ENCODE measurements at places on chromosomes 16 and 17. TPM values are rescaled to one million over a fixed set of nuclear protein-coding genes. Genes with fewer than 3 reads are reported as not detected.

The MMP15 gene
- polyA plus RNA-seq = 0.60 TPM

The FOXL1 gene
- 41.1 TPM for polyA plus RNA-seq

The FNDC8 gene
- polyA plus RNA-seq = not detected

The ZNF594 gene
- 4.5 TPM for polyA plus RNA-seq

The CCL17 gene
- not detected for polyA plus RNA-seq

The ABCC6 gene
- 3.7 TPM for polyA plus RNA-seq

DNA sequence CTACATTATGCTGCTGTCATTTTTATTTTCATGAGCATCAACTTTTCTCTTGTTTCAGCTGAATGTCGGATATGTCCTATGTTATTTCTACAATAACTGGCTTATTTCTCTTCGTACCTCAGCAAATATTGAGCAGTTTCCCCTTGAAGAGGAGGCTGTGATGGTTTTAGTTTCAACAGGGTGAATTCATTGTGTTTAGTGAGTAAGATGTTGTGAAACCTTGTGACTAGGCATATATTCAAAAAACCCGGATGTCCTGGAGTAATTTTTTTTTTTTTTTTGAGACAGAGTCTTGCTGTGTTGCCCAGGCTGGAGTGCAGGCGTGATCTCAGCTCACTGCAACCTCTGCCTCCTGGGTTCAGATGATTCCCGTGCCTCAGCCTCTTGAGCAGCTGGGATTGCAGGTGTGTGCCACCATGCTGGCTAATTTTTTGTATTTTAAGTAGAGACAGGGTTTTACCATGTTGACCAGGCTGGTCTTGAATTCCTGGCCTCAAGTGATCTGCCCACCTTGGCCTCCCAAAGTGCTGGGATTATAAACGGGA is 11.1 kb downstream of the CPD start:
- no peak for DNase-seq

- no peak for DNase-seq
Measured at GRCh38 chr17:17258998-17259397, 22.0 kb upstream of the FLCN start.

DNA sequence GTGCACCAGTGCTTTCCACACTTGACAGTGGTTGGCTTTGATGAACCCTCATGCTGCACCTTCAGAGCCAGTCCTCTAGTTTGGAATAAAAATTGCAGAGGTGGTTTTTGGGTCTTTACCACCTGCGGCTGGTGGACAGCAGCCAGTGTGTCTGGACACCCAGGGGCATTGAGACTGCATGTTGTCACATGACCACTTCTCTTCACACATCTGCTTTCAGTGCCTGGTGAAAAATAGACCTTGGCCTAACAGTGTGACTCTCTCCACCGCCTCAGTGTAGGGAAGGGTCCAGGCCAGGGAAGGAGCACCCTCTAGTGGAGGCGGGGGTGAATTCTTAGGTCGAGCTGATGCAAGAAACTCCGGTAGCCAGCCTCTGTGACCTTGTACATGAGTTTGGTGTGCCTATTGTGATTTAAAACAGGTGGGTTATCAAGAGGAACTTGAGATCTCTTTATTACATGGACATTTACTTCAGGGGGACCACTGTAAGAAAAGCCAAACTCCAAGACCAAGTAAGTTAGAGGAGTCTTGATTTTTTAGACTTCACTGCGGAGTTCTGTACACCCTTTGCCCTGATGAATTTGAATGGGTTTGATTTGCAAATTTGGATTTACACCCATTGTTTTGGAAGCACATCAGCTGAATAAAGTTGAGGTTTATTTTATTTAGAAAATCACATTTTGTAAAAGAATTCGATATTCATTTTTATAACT is 17.9 kb downstream of the GOSR2 start:
- peak; percentile 29 for DNase-seq

DNA sequence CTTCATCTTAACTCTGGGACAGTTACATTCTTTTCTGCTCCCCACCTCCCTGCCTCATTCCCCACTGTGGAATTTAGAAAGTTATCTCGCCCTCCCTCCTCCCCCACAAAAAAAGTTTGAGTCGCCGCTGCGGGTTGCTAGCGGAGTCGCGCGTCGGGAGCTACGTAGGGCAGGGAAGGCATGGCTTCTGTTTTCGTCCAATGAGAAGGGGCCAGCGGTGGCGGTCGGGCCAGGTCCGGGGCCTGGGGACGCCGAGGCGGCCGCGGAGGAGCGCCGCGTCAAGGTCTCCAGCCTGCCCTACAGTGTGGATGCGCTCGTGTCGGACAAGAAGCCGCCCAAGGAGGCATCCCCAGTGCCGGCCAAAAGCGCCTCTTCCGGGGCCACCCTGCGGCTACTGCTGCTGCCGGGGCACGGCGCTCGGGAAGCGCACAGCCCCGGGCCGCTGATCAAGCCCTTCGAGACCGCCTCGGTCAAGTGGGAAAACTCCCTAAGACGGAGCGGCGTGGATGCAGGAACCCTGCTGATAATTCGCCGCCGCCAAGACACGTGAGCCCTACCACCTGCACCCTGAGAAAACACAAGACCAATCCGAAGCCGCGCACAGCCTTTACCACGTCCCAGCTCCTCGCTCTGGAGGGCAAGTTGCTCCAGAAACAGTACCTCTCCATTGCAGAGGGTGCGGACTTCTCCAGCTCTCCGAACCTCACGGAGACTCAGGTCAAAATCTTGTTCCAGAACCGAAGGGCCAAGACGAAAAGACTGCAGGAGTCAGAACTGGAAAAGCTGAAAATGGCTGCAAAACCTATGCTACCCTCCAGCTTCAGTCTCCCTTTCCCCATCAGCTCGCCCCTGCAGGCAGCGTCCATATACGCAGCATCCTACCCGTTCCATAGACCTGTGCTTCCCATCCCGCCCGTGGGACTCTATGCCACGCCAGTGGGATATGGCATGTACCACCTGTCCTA is 8.9 kb downstream of the OR4D1 start:
- no peak for DNase-seq

- DNase-seq = no peak
Measured at GRCh38 chr17:66467766-66468165, 165.4 kb downstream of the PRKCA start.

GRCh38 chr16:11089504-11090124 is 145.2 kb downstream of the CLEC16A start:
- DNase-seq = peak; percentile 98

DNA sequence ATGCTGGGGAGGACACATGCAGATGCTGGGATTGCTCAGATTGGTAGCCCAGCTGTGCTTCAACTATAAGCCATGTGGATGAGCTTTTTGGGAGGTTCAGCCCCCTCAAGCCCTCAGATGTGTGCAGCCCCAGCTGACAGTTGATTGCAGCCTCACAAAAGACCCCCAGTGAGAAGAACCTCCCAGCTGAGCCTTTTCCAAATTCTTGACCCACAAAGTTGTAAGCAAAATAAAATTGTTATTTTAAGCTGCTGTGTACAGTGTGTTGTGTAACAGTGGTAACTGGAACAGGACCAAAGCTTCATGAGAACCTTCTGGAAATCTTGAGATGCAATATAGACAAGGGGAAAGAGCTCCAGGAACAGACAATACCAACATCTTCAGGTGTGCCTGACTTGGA is 156.8 kb upstream of the IRX3 start:
- DNase-seq = no peak

GRCh38 chr17:38595892-38596291 is 9.9 kb downstream of the SRCIN1 start:
- no peak for DNase-seq

DNA sequence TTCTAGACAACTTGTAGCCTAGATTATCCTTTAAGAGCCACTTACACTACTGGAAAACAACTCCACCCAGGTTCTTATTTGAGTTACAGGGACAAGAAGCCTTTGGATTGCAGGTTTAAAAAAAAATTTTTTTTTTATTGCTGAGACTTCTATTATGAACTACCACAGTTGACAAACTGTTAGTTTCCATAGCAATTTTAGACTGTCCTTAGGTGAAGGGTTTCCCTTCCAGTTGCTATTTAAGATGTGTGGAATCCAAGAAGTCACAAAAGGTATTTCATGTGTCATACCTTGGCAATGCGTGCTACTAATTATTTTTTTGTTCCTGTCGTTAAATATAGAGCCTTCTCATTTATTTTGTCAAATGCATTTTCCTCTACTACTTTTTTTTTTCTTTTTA is 253.2 kb downstream of the PRKCA start:
- DNase-seq = no peak

- DNase-seq = no peak
Measured at GRCh38 chr16:66728117-66728787, 23.2 kb downstream of the DYNC1LI2 start.

GRCh38 chr17:29251184-29251583 is 4.5 kb downstream of the CRYBA1 start:
- DNase-seq = no peak

All from AG04450 (cell line).